Neural crest cell (in vitro differentiated cells): ENCODE measurements at places on chromosomes 6 and 20.

DNA sequence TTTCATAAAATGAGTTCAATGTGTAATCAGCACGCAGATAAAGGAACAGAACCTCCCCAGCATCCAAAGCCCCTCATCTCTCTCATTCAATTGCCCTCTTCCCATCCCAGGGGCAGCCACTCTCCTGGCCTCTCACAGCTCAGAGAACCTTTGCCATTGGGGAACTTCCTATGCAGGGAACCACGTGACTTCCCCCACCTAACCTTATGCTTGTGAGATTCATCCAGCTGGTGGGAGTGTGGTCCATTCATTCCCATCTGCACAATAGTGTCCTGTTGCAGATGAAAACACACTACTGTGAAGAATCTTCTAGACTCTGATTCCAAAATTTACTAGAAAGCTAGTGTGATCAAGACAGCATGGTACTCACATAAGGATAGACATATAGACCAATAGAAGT lies 299.3 kb downstream of the CDH4 start:
- peaks cover 6% of the 10 kb centered on the region for H3K36me3 ChIP-seq
- H3K4me3 ChIP-seq = no peak overlapping the region
- no peak overlapping the region for H3K27ac ChIP-seq
- H3K4me1 ChIP-seq = peaks cover 6% of the 10 kb centered on the region
- H3K27me3 ChIP-seq = no peaks in the 10 kb centered on the region
- no peak for DNase-seq

- no peaks in the 10 kb centered on the region for H3K36me3 ChIP-seq
- DNase-seq = peak; percentile 45
- peak within 1 kb of the TSS; percentile 68 for H3K27ac ChIP-seq
- peaks cover 18% of the 10 kb centered on the region for H3K27me3 ChIP-seq
Measured at GRCh38 chr20:1266167-1266973, at the start of gene SNPH. Gene SNPH, plus strand, starts transcription at chr20:1266294. Its CDS starts 29,946 bp downstream, at chr20:1296240.

DNA sequence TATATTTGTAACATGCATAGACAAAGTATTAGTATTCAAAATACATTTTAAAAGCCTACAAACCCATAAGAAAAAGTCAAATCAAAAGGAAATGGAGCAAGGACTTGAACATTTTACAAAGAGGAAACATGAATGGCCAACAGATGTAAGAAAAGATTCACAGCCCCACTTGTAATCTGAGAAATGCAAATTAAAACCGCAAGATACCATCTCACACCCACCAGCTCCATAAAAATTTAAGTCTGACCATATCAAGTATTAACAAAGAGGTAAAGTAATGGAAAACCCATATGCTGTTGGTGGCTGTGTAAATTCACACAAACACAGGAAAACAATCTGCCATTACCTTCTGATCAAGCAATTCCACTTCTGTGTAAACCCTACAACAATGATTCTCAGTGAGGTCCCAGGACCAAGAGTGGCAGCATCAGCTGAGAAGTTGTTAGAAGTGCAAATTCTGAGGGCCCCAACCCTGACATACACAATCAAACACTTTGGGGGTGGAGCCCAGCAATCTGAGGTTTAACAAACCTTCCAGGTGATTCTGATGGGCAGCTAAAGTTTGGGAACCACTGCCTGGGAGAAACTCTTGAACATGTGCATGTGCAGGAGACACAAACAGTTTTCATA lies 30.9 kb downstream of the BCL2L1 start:
- peaks cover 13% of the 10 kb centered on the region for H3K36me3 ChIP-seq
- H3K27me3 ChIP-seq = no peaks in the 10 kb centered on the region
- peak overlapping the region; percentile 8 for H3K27ac ChIP-seq
- DNase-seq = no peak
- H3K4me1 ChIP-seq = peaks cover 12% of the 10 kb centered on the region

- no peaks in the 10 kb centered on the region for H3K27me3 ChIP-seq
- peak overlapping the region; percentile 7 for H3K27ac ChIP-seq
- peaks cover 6% of the 10 kb centered on the region for H3K36me3 ChIP-seq
Measured at GRCh38 chr6:127464881-127465459, 5.8 kb upstream of the KIAA0408 start.

GRCh38 chr6:113707194-113707593 lies 150.0 kb upstream of the MARCKS start:
- H3K4me3 ChIP-seq = no peak overlapping the region
- H3K36me3 ChIP-seq = no peaks in the 10 kb centered on the region
- no peak for DNase-seq
- no peaks in the 10 kb centered on the region for H3K4me1 ChIP-seq
- H3K27me3 ChIP-seq = no peaks in the 10 kb centered on the region

- H3K36me3 ChIP-seq = peaks cover under 1% of the 10 kb centered on the region
- H3K27me3 ChIP-seq = no peaks in the 10 kb centered on the region
- no peaks in the 10 kb centered on the region for H3K4me1 ChIP-seq
Measured at GRCh38 chr6:93749191-93749590, 329.8 kb upstream of the EPHA7 start.

DNA sequence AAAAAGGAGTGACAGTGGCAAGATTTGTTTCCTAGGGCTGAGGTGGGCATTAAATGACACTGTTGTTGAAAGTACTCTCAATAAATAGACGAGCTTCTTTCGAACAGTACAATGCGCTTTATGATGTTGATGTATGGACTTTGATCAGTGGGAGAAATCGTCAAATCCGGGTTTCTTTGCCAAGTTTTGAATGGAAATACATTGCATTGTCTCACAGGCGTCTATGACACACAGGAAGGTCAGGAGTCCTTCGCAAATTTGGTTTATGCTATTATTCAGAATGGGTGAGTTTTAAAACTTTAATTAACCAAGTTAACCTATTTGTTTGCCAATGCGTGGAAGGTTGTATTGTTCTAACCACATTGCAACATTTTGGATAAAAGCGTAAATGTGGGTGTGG lies 547.3 kb upstream of the SLC35B3 start:
- peaks cover 12% of the 10 kb centered on the region for H3K4me1 ChIP-seq
- no peak overlapping the region for H3K27ac ChIP-seq
- no peak overlapping the region for H3K4me3 ChIP-seq
- H3K27me3 ChIP-seq = peaks cover 63% of the 10 kb centered on the region
- DNase-seq = no peak
- peaks cover 2% of the 10 kb centered on the region for H3K36me3 ChIP-seq

DNA sequence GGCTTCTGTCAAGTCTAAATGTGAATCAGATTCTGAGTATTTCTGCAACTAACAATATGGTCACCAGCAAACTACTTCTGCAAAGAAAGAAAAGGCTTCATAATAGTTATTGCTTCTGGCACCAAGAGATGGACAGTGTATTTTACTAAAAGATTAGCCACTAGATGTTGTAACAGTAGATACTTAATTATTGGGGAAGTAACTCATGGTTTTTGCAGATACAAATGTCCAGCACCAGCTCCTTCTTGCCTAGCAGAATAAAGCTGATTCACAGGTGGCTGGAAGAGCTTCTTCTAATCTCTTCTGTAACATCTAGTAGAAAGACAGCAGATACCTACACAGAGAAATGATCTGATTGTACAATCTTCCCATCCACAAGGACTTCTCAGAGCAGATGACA lies 21.2 kb downstream of the ATXN1 start:
- no peaks in the 10 kb centered on the region for H3K4me1 ChIP-seq
- no peak overlapping the region for H3K4me3 ChIP-seq
- no peak for DNase-seq
- no peak overlapping the region for H3K27ac ChIP-seq
